HS-27A (cell line): ENCODE measurements at places on chromosomes 6 and 20.

GRCh38 chr20:40992349-40993113 is 36.1 kb upstream of the TOP1 start:
- DNase-seq = no peak

- DNase-seq = no peak
Observed at GRCh38 chr20:58829531-58829941, 21.2 kb downstream of the GNAS-AS1 start.

DNA sequence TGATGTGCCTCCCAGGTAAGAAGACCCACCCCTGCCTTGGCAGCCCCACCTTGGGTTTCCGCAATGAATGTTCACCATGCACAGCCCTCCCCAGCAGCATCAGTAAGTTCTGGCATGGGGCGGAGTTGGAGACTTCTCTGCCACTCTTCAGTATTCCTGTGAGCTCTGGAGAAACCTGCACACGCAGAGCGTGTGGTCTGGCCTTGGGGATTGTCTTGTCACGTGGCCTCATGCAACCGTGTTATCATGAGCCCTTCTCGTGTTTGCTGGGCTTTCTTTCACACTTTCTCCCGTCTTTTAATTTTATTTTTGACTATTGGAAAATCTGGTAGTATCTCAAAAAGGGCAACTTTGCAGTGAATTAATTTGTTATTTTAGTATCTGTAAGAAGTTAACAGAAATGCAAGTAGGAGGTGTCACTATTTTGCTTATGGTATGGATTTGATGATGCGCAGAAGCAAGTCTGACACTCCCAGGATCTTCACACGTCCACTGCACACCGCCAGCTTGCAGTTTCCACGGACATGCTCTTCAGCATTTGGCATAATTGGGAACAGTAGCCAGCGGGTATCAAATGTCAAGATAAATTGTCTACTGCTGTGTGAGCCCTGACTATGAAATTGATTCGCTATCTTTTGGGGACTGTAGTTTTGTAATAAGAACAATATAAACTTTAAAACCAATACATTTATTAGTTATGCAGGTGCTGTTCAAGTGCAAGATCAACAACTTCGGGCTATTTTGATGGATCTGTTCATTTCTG is 463.5 kb downstream of the QKI start:
- DNase-seq = no peak

GRCh38 chr6:12608874-12609273 is 107.7 kb upstream of the PHACTR1 start:
- no peak for DNase-seq

- DNase-seq = no peak
Observed at GRCh38 chr6:144246988-144247387, 38.1 kb upstream of the UTRN start.

DNA sequence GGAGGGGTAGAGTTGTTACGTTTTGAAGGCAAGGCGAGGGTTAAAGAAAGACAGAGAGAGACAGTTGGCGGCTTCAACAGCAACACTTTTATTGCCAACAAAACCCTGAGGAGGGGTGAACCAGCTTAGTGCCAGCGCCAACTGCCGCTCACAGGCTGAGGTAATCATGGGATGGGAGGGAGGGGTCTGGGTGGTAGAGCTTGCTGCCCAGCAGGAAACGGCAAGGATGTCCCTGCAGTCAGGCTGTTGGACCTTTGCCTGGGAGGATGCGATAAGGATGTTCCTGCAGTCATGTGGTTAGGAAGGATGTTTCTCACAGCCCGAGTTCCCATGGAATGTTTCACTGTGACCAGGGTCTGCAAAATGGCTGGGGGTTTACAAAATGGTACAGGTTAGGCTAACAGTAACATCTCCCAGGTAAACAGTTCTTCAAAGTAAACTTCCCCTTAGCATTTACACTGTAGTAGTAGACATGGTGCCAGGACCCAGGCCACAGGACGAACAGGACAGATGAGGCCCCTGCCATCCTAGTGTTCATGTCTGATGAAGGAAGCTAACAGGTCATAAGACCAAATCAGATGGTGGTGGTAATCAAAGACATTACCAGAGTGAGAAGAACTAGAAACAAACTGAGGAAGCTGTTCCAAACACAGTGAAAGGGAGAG is 647.3 kb upstream of the DEFB115 start:
- DNase-seq = no peak
